ENCODE measurements at places on chromosomes 4 and X.

- DNase-seq: no peak
These were observed 3.1 kb downstream of the POLR2B start for GRCh38 chr4:56981795-56982201.

GRCh38 chr4:47615385-47615784 is 130.3 kb downstream of the ATP10D start:
- DNase-seq: no peak

DNA sequence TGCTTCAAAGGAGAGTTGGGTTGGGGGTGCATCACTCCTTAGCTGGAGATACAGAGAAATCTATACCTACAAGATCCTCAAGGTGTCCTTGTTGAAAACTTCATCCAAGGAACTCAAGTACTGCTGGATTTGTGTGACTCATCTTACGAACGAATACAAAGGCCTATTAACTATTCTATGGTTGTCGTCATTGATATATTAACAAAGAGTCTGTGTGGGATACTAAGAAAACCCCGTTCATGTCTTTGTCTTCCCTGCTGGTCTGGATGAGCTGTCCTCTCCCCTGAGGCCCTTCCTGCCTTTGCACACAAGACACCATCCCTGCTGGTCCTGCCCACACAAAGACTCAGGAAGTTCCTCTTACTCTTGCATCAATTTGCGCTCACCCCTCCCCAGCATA is 54.9 kb upstream of the IRF2 start:
- DNase-seq: no peak

GRCh38 chr4:5839751-5840674 is 52.9 kb downstream of the CRMP1 start:
- peak; percentile 56 for DNase-seq

DNA sequence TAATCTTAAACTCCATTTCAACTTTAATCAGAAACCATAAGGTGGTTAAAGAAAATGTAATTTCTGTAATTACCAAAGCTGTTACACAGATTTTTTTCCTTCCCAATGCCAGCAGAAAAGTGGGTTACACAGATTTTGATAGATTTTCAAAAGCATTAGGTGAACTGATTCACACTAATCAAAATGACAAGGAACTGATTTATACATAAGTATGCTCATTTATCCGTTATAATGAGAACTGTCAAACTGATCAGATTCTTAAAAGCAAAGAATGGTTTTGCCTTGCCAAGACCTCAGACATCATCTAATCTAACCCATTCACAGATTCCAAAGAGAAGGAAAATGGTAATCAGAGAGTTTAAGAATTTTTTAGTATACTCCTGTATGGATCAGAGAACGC is 5.2 kb downstream of the UGDH start:
- no peak for DNase-seq

DNA sequence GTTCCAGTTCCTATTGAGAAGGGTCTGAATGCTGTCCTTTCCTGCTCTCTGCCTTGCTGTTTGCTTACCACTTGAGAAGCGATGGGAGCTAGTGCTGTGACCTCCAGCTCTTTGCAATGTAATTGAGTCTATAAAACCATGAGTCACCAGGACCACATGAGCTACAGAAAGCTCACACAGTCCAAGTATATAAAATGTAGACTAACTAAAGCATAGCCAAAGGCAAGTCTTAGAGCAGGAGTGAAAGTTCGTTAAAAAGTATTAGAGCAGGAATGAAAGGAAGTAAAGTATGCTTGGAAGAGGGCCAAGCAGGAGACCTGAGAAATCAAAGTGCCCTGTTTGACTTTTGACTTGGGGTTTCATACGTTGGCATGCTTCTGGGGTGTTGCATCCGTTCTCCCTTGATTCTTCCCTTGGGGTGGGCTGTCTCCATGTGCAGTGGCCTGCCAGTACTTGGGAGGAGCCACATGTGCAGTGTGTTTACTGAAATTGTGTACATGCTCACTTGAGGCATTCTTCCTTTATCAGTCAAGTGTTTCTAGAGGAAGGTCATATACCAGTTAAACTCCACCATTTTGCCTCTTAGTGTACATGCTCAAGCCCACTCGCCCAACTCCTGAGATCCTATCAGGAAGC is 71.3 kb upstream of the KIT start:
- no peak for DNase-seq

DNA sequence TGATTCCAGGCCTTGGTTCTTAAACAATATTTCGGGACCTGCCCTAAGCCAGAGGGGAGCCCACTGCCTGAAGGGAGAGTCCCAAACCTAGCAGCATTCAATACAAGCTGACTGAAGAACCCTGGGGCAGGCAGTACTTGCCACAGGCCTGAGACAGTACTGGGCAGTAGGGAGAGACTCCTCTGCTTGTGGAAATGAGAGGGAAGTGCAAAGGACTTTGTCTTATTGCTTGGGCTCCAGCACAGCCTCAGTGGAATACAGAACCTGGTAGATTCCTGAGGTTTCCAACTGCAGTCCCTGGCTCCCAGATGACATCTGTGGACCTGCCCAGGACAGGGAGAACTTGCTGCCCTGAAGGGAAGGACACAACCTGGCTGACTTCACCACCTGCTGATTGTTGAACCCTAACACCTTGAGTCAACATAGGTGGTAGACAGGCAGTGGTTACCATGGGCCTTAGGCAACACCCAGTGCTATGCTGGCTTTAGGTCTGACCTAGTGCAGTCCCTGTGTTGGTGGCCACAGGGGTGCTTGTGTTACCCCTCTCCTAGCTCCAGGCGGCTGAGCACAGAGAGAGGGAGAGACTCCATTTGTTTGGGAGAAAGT is 20.3 kb upstream of the ABCG2 start:
- no peak for DNase-seq

DNA sequence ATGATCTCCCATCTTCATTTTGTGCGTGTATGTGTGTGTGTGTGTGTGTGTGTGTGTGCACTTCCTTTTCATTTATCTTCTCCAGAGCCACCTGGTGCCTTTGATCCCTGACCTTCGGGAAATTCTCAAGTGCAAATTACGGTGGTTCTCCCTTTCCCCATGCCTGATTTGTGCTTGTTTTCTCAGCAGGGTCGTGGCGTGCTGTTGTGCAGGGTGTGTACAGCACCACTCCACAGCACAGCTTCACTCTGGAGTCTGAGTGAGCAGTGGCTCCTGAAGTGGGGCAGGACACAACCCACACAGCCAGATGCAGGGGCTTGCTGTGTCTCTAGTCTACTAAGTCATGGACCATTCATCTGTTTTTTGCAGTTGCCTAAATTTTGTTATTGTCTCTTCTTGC is 114.2 kb upstream of the TBC1D9 start:
- DNase-seq: no peak

- DNase-seq: no peak
These were observed 139.6 kb downstream of the SOWAHB start for GRCh38 chr4:76758290-76758882.

GRCh38 chr4:144689125-144689524 is 43.2 kb downstream of the HHIP start:
- DNase-seq: no peak

DNA sequence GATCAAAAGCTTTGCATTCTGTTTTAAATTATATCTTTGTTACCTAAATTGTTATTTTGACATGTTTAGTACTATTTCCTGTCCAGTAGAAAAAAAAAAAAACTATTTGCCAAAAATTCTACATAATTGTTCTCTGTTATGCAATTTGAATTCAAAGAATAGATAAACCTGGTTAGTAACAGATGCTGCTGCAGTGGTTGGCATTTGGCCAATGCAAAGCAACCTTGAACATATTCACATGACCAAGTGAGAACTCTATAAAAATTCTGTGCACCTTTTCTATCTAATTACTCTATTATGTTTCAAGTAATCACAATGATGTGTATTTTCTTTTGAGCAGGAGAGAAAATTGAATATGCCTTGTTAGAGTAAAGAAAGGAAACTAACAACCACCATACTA is 1473.4 kb downstream of the RPA4 start:
- no peak for DNase-seq

DNA sequence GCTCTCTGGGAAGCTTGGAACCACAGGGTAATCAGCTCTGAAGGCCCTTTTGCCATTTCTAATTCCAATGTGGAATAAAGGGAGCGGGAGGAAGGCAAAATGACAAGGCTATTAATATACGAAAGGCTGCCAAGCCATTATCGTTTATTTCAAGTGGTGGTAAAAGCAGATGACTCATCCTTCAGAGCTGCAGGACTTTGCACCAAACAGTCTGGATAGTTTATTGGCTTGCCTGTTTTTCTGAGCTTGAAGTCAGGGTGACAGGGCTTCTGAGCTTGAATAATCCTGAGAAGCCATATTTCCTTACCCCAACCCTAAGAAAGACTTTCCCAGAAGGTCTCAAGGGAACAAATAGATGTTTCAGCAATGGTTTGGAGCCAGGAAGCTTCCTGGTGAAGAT is 7.7 kb upstream of the GABRE start:
- no peak for DNase-seq

- no peak for DNase-seq
These were observed 1660.3 kb upstream of the PCDH10 start for GRCh38 chr4:131488772-131489171.

GRCh38 chr4:6372649-6373525 is 99.5 kb downstream of the PPP2R2C start:
- no peak for DNase-seq

- DNase-seq: no peak
These were observed 1.1 kb downstream of the AFF2 start for GRCh38 chrX:148501386-148502066.
